ENCODE measurements at places on chromosomes 1 and 21.
A peak's percentile ranks its signal among the peaks of the same experiment; 100 is the strongest.

GRCh38 chr1:154547105-154547732 is 11.2 kb downstream of the UBE2Q1 start:
- DNase-seq, result no peak

DNA sequence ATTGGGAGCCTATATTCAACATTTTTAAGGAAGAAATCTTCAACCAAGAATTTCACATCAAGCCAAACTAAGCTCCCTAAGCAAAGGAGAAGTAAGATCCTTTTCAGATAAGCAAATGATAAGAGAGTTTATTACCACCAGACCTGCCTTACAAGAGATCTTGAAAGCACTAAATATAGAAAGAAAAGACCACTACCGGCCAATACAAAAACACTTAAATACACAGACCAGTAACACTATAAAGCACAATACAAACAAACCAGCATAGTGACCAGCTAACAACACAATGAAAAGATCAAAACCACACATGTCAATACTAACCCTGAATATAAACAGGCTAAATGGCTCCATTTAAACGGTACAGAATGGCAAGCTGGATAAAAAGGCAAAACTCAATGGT is 165.4 kb downstream of the MRPL39 start:
- no peak for DNase-seq

GRCh38 chr1:114976891-114977290 is 52.7 kb upstream of the TSHB start:
- DNase-seq, result no peak

DNA sequence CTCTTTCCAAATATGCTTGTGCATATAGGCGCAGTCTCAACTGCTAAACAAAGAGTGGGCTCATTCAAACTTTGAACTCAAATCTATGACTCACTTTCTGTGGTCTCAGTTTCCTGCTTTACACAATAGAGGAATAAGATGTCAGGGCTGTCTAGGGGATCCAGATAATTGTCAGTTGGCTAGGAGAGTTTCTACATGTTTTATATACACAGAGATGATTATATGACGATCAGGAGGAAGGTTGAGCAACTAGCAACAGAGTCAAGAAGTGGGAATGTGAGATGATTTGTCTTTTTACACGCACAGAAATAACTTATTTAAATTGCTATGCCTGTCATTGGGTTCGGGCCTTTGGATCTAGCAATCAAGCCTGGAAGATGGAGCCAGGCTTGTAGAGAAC is 299.4 kb upstream of the LYPLAL1 start:
- no peak for DNase-seq

GRCh38 chr1:89631816-89632656 is 884 bp upstream of the LRRC8C start:
- no peak for DNase-seq

GRCh38 chr1:32496127-32496526 is 31.3 kb downstream of the ZBTB8B start:
- no peak for DNase-seq

DNA sequence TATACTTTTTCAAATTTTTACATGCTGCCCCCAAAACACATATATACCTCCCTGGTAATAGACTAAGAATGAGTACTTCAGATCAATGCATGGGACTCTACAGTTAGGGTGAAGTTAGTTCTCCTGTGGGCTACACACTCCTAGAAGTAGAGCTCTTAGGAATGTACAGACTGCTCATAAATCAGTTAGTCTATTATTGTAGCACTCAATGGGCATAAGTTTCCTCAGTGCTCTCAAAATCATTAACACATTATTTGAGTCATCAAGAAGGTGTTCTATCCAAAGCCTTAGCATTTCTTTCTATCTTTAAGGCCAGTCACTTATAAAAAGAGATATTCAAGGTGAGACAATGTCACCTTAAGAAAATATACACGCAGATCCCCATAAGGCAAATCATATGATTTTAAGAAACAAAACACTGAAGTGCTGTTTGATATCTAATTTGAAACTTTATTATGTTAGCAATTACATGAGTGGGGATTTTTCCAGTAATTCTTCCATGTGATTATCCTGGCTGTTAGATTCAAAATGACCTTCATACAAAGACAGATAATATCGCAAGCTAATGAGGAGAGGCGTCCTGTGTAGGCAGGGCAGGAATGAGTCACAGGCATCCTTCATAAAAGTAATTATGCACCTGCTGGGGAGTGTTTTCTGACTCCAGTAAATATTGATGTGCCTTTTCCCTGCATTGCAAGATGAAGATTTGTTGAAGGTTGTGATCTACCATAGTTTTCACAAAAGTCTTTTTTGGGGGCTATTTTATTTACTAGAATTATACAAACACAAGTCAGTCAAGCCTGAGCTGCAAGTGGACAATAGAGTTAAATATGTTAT is 167.2 kb upstream of the ATP1B1 start:
- DNase-seq, result no peak

DNA sequence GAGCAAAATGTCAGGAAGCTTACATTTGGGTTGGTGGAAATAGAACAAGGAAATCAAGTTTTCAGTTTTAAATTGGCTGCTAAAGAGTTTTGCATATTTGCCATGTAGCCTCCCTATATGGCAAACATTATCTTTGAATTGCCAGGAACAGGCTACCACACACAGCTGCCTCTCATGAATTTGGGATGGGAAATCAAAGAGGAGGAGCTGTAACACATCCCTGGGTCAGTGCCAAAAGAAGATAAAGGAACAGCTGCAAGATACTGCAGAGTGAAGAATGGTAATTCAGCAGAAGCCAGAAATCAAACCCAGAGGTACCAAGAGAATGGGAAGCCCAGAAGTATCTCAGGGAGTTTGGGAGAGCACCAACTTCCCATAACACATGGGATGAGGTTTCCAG is 18.6 kb upstream of the RASAL2 start:
- DNase-seq, result no peak

DNA sequence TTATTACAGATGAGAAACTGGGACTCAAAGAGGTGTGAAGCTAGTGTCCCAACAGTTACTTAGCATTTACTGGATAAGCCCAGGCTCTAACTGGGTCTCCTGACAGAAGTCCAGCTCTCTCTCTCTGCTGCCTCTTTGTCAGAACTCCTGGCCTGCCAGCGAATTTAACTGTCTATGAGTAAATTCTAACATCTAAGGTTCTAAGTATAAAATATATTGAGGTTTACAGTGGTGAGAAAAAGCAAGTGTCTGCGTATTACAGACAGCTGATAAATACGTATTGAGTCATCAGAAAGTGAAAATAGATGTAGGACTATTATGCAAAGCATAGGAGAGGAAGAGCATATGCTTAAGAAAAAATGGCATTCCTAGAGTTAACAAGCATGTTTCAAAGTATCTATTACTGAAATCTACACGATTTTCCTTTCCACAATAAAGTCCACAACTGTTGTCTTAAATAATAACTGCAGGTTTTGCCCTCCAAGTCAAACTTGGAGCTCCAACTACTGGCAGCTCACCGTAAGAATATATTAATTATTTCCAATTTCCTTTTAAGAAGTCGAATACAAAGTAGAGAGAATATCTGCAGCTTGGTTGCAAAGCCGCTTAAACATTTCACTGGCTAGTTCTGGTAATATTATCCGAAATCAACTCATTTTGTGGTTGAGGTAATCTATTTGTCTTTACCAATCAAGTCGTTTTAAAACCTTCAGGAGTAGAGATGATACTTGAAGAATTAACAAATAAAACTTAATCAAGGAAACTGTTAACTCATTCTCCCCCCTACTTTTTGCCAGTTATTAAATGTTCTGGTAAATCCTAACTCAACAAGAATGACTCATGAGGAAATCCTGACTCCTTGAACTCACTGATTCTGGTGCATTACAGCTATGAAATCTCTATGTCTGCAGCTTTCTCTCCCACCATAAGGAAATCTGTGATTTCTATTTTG is 1.4 kb upstream of the RGS2 start:
- no peak for DNase-seq

DNA sequence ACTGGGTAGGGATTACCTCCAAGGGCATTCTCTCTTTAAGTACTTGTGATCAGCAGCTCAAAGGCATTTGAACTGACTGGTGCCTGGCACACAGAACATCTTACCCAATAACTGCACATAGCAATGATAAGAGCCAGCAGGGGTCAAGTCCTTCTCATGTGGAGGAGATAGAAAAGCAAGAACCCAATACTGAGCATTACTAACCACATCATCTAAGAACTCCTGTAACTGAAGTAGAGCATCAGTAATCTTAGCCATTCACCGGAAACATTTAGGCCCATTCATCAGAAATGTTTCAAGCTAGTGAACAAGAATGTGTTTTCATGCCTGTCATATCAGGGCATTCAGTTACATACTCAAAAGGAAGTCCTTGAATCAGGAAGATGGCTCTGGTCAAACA is 33.6 kb upstream of the THEM4 start:
- DNase-seq, result no peak

DNA sequence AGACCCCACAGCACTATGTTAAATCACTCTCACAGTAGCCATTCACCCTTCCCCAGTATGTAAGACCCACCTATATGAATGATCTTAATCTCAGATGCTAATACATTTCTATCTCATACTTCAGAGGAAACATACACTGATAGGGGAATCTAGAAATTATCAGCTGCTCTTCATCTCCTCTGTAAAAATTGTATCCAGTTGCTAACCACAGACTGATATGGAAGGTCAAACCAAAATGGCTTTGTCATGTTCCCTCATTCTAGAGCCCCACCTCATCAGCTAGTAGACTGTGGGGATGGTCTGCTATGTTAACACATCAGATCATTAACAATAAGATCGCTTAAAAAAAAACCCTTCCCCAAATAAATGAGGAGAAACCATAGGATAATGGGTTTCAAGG is 71.7 kb downstream of the UBR4 start:
- no peak for DNase-seq

DNA sequence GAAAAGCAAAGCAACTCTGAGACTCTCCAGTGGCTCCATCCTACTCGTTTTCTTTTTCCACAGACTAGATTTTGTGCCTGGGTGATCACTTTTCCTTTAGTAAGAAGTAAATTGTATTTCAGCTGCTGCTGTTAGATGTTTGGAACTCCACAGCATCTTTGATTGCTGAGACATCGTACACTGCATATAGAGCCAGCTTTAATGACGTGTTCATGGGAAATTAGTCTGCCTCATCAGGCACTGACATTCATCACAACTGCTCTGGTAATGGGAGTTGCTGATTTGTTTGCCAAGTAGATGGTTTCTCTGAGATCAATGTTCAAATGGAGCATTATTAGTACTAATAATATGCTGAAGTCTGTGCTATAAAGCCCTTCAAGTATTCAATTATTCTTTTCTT is 573.8 kb upstream of the NR5A2 start:
- no peak for DNase-seq

GRCh38 chr1:18198260-18198659 is 90.7 kb downstream of the IGSF21 start:
- DNase-seq, result no peak

GRCh38 chr1:40901886-40902852 is 40.0 kb upstream of the CITED4 start:
- DNase-seq, result no peak

DNA sequence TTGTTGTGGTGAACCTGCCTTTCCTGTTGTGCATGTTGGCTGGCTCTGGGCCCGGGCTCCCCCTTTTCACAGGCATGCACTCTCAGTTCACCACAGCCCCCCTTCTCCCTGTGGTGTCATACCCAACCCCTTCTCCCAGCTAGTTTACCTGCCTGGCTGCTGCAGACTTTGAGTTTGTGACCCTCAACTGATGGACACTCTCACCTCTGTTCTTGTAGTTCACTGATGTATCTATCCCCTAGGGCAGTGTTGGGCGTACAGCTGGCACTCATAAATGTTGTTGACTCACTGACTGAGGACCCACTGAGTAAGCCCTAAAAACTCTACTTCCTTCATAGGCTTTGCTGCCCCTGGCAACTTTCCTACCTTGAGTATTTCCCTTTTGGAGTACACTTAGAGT is 54.9 kb downstream of the WDR64 start:
- peak; percentile 0 for DNase-seq

DNA sequence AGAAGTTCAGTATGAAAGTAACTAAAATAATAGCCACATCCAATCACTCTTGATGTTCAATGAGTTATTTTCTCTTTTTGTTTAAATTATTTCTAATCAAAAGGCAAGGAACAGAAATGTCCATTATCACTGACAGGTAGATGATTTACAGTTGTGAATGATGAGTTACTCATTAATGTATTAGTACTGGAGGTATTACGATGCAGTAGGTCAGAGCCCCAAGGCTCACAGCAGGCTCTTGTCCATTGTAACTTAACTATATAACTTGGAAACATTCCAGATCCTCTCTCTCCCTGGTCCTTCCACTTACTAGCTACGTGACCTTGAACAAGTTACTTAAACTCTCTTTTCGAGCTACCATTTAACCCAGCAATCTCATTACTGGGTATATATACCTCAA is 39.5 kb downstream of the CRB1 start:
- DNase-seq, result no peak

Data from stimulated activated CD8-positive, alpha-beta memory T cell treated with anti-CD3 and anti-CD28 coated beads, Interleukin-4, amount 100 ng/mL, for 1 hour (primary cell).